ENCODE measurements at places on chromosomes 7 and 10.
A peak's percentile ranks its signal among the peaks of the same experiment; 100 is the strongest.

DNA sequence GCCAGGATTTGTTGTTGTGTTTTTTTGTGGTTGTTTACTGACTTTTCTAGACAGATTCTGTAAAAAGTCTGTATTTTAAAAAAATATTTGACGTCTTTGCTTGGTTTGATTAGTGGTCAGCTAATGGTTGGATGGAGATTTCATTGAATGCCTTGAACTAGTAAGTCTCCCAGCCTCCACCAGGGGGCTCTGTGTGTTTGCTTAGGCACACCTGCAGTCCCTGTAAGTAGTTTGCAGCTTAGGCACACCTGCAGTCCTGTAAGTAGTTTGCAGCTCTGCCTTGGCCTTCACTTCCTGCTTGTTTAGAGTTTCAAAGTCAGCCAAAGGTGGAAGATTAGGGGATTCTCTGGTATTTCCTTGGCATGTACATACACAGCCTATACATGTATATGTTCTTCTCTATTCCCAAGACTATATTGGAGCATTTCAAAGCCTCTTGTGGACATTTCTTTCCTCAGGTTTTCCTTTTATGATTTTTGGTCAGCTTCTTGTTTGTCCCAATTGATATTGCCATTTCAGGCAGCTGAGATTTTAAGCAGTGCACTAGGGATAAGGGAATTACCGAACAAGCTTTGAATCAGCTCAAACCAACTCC is 101.6 kb downstream of the CCSER2 start:
- peak; percentile 41 for DNase-seq

DNA sequence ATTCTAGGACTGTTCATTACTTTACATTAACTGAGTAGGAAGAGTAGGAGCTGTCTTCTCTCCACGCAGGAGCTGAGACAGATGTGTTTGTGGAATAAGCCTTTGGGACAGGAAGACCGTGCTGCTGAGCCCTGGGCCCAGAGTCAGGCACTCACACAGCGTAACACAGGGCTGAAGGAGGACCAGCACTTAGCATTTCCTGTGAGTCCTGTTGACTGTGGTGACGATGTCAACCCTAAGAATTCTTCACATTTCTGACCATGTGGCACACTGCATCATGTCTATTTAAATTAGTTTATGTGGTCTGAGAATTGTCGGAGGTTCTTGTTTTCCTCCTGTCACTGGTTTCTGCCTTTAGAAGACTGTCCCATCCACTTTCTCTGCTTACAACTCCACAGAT is 117.2 kb downstream of the PIP4K2A start:
- DNase-seq: no peak

- no peak for DNase-seq
Measured at GRCh38 chr7:120168066-120168465, 104.9 kb upstream of the KCND2 start.

- no peak for DNase-seq
Measured at GRCh38 chr10:102421757-102422512, 1.3 kb downstream of the FBXL15 start.

DNA sequence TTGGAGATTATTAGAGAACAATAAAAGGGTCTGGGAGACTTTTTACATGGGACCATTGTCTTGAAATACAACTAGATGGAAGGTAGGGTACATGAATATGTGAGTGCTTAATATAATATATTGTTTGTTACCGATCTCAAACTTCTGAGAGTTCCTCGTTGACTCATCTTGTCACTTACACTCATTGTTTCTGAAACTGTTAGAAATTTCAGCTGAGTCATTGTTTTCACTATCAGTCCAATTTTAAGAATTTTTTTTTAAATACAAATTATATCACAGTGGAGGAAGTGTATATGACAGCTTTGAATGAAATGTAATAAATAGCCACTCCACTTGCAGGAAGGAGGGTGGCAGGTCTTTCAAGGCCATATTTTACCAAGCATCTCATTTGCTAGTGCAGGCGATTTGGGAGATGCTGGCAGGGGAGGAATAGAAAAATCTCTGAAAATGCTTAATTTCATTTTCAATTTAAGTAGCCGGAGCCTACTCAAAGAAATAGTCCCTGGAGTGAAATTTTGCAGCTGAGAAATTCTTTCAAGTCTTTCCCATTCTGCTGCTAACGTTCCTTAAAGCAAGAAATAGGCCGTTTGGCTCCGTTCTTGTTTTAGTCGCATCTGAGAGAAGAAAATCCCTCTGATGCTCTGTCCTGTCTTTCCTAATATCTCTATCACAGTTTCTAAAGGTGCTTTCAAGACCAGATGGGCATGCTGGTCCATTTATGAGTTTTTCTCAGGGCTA is 1404.2 kb upstream of the CELF2 start:
- DNase-seq: no peak

DNA sequence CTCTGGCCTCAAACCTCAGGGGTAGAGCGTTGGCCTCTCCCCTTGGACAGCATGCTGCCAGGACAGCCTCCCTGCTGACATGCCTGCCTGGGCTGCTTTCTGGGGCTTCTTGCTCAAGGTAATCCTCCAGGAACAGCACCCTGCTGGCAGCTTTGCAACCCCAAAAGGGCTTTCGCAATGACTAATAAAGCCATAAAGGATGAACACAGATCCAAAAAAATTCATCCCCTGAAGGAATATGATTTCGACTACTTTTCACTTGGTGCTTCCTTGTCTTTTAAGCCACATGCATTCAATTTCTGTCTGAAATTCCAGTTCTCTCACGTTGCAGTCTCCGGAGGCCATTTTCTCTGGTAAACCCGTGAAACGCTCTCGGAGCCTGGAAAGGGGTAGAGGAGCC is 15.1 kb upstream of the SH3PXD2A start:
- DNase-seq: no peak

DNA sequence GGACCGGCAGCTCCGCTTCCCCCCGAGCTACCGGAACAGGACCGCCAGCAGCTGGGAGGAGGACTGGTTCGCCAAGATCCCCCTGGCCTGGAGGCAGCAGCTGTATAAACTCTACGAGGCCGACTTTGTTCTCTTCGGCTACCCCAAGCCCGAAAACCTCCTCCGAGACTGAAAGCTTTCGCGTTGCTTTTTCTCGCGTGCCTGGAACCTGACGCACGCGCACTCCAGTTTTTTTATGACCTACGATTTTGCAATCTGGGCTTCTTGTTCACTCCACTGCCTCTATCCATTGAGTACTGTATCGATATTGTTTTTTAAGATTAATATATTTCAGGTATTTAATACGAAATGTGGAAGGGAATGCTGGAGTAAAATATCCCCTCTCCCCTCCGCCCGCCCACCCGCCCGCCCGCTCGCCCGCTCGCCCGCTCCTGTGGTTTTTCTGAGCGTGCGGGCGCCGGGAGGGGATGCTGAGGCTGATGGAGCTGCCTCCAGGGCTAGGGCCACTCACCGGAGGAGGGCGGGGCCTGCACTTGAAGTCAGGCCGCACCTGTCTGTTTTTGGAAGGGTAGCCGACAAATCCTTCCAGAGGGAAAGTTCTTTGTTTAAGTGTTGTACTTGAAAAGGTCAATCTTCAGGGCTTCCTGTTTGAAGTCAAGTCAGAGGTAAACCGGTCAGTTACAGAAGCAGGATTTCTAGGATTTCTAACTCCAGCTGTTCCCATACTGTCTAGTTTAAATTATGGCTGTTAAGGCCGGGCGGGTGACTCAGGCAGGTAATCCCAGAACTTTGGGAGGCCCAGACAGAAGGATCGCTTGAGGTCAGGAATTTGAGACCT is 30.5 kb downstream of the CHST12 start:
- no peak for DNase-seq

DNA sequence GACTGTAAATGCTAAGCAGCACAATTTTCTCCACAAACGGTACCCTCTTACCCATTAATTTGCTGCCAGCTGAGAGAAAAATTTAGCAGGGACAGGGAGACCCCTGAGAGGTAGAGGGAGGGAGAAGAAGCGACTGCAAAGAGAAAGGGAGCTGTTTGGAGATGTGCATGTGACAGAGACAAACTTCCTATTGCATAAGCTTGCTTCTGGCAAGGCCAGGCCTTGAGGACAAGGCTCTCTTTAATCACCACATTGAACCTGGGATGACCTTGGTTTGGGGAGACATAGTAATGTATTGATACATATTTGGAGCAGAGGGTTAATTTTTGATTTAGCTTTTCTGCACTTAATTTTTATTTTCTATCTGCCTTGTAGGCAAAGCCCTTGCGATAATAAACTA is 31.1 kb upstream of the HIBADH start:
- no peak for DNase-seq

DNA sequence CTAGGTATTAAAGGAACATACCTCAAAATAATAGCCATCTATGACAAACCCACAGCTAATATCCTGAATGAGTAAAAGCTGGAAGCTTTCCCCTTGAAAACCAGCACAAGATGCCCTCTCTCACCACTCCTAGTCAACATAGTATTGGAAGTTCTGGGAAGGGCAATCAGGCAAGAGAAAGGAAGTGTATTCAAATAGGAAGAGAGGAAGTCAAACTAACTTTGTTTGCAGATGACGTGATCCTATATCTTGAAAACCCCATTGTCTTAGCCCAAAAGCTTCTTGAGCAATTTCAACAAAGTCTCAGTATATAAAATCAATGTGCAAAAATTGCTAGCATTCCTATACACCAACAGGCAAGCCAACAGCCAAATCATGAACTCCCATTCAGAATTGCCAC is 131.3 kb downstream of the FANK1 start:
- DNase-seq: no peak

DNA sequence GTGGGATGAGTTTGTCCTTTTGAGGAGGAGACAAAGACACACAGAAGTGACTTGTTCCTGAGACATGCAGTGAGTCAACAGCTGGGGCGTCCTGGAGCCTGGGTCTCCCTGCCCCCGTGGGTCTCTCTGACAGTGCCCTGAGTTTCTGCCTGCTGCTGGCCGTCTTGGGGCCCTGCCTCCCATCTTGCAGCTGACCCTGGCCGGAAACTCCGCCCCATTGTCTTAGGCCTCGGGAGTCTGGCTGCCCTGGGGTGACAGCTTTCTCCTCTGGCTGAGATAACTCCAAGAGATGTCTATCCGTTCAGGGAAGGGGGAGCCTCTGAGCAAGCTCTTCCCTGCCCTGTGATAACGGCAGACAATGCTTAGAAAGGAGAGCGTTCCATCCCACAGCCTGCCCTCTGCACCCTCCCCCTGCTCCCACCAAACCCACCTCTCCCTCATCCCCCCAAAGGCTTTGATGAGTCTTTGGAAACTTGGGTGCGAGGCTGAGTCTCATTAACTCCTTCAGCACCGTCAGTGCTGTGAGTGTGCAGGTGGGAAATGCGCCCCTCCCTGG is 69.5 kb upstream of the PODXL start:
- DNase-seq: no peak

GRCh38 chr7:106640368-106641141 is 20.4 kb downstream of the CCDC71L start:
- DNase-seq: no peak

DNA sequence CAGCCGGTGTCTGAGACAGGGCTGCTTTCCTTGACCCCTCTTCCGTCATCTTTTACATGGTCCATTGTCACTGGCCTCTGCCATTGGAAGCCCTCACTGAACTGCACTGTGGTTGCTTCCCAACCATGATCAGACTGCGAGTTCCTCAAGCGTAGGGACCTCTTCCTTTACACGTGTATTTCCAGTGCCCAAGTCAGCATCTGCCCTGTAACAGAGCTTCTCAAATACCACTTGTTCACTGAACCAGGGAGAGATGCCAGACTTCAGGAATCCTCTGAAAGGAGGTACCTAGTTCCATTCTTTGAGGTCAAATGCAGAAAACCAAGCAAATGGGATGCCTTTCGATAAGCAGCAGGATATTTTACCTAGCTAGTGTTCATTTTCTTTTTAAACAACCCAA is 145.1 kb downstream of the NRP1 start:
- no peak for DNase-seq

GRCh38 chr7:10724449-10724848 is 249.2 kb upstream of the PHF14 start:
- DNase-seq: no peak

- no peak for DNase-seq
Measured at GRCh38 chr7:108234281-108234680, 104.1 kb upstream of the LAMB4 start.

DNA sequence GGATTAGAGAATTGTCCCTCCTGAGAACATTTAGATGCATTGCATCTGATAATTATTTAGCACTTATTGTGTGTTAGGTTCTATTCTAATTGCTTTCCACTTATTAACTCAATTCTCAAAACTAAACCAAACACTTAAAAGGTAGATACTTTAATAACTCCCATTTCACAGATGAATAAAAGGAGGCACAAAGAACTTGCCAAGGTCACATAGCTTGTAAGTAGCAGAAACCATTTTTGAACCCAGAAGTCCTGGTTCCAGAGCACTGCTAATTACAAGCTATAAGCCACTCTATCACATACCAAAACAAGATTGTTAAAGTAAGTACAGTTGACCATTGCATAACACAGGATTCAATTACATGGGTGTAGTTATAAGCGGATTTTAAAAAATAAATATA is 164.9 kb downstream of the CPED1 start:
- no peak for DNase-seq

GRCh38 chr7:51321961-51322515 is 5.4 kb upstream of the COBL start:
- DNase-seq: no peak

GRCh38 chr7:39541511-39541910 is 24.7 kb upstream of the YAE1 start:
- no peak for DNase-seq

- no peak for DNase-seq
Measured at GRCh38 chr7:42227021-42227420, 10.0 kb downstream of the GLI3 start.

GRCh38 chr7:148447221-148447849 is 143.2 kb upstream of the C7orf33 start:
- DNase-seq: no peak

- DNase-seq: no peak
Measured at GRCh38 chr10:66822801-66823200, 103.0 kb upstream of the LRRTM3 start.

GRCh38 chr10:67853512-67853911 is 15.5 kb upstream of the DNAJC12 start:
- no peak for DNase-seq

DNA sequence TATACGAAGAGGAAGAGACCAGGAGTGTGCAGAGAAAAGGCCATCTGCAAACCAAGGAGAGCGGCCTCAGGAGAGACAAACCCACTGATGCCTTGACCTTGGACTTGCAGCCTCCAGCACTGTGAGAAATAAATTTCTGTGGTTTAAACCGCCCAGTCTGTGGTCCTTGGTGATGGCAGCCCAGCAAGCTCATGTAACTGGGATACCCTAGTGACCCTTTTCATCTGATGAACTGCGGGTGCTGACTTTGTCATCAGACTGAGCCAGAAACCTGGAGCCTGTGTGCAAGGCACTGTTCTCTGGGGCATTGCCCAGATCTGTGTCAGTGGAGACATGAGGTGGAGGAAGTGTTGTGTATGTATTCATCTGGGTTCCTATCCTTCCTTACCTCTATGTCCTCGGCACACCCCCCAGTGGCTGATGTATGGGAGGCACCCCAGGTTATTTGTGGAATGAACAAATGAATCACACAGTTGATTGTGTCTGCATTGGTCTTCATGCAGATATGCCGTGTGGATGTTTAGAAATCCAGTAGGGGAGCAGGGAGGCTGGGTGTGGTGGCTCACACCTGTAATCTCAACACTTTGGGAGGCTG is 64.5 kb upstream of the BTBD16 start:
- no peak for DNase-seq

- no peak for DNase-seq
Measured at GRCh38 chr7:96303686-96304443, 18.0 kb downstream of the SLC25A13 start.

- DNase-seq: no peak
Measured at GRCh38 chr7:104927055-104927454, 87.0 kb upstream of the KMT2E start.

All from activated T-cell treated with anti-CD3 and anti-CD28 coated beads for 48 hours (primary cell).